Right forelimb (tissue), 1 donor: ENCODE measurements at places on chromosomes 1 and 21.
A peak's percentile ranks its signal among the peaks of the same experiment; 100 is the strongest.

GRCh38 chr1:89918127-89918793, 76.7 kb upstream of the ZNF326 start:
- DNase-seq, result no peak

- no peak for DNase-seq
These were observed 40.3 kb downstream of the SLC19A1 start for GRCh38 chr21:45502006-45502345.

DNA sequence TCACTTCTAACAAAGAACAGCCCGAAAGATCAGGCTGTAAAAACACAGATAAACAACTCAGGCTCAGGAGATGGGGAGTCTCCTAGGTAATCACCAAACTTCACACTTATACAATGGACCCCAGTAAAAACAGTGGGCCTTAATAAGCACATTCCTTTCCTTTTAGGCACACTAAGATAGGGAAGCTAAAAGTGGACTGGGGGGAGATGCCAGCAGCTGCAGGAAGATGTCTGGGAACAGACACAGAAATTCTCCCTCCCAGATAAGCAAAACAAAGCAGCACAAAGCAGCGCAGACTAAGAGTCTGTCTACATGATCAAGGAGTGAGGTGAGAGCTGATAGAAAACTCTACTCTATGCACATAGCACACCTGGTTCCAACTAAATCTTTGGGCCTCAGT, 29.0 kb upstream of the CTBS start:
- DNase-seq, result no peak

DNA sequence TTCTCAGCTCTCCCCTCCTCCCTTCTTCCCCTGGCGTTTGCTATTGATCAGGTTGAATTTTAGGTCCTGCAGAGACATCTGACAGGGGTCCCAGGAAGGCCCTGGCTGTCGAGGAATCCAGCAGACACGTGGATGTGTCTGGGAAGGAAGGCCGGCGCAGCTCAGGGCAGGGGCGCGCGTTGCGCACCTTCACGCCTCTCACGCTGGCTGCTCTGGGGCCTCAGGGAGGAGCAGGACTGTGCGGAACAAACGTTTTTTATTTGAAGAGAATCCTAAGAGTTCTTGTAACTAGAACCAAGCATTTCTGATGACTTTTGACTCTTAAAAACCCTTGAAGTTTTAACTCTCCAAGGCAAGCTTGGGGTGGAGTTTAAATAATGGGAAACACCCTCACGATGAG, 54.2 kb downstream of the SLC37A1 start:
- peak; percentile 46 for DNase-seq

DNA sequence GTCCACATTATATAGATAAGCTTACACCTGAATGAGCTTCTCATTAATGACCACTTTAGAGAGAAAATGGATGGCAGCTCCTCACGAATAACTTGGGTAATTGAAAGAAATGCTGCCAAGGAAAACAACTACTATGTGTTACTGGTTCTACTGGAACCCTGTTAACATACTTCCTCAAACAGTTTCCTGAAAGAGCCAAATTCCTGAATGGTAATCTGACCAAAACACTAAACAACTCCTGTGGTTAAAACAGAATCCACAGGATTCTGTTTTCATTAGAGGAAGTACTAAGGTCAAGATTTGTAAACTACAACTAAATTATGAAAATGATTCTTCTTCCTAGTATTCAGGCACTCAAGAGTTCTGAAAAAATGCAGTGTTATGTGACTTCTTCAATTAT, 107.2 kb downstream of the DNM3 start:
- DNase-seq, result no peak

GRCh38 chr1:198575798-198576641, 35.5 kb upstream of the ATP6V1G3 start:
- no peak for DNase-seq

DNA sequence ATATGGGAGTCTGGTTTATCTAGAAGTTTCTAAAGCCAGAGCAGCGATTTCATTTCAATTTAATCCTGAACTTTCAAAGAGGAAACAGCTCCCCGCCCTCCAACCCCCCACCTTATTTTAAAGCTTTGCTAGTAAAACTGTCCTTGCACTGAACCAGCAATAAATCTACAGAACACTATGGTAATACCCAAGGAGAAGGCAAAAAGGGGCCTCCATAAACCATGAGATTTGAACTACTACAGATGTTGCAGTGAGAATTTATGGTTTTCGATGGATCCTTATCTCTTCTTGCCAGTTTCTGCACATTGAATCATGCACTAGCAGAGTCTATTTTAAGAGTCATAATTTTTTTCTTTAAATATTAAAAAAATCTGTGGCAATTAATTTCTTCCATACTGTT, 64.8 kb upstream of the BEND5 start:
- no peak for DNase-seq

GRCh38 chr1:51058858-51059257, 43.2 kb upstream of the C1orf185 start:
- DNase-seq, result no peak

DNA sequence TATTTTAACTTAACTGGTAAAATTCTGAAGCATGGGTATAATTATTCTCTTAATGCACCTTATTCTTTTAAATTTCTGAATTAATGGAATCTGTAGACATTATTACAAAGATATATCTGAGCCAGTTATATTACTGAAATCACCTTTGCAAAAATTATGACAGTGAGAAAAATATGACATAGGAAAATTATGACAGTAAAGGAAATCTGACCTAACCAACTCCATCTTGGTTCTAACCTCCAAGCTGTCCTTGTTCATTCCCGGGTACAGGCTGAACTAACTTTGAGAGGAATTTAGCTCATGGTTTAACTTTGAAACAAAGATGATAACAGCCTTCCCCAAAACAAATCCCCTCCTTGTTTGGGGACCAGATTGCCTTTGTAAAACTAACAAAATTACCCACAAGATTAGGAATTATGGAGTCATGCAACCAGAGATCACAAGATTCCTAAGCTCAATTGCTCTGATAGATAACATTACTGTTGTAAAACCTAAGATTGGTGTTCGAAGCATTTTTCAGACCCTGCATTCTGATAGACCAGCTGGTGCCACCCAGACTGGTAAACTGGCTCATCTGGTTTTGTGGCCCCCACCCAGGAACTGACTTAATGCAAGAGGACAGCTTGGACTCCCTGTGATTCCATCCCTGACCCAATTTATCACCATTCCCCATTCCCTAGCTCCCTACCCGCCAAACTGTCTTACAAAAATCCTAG, 9.4 kb upstream of the CD55 start:
- DNase-seq, result no peak
